ENCODE measurements at places on chromosomes 4 and X.

DNA sequence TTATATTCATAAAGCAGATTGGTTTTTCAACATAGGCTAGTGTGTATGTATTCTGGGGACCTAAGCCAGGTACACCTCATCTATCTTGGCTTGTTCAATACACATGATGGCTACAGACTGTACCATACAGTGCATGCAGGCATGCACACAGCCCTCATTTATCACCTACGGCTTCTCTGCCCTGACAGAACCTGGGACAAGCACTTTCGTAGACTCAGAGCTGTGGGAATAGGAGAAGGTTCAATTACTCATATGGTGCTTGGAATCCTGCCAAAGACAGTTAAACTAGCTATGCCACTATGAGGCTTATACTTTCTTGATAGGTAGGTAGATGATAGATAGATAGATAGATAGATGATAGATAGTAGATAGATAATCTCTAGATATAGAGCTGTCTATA is 457.2 kb downstream of the GALNTL6 start:
- DNase-seq, result no peak

GRCh38 chr4:7904952-7905915 is 34.4 kb downstream of the AFAP1 start:
- no peak for DNase-seq

GRCh38 chr4:14857475-14857874 is 144.8 kb upstream of the CPEB2 start:
- DNase-seq, result no peak

GRCh38 chrX:42708222-42708621 is 69.7 kb downstream of the PPP1R2C start:
- DNase-seq, result no peak

DNA sequence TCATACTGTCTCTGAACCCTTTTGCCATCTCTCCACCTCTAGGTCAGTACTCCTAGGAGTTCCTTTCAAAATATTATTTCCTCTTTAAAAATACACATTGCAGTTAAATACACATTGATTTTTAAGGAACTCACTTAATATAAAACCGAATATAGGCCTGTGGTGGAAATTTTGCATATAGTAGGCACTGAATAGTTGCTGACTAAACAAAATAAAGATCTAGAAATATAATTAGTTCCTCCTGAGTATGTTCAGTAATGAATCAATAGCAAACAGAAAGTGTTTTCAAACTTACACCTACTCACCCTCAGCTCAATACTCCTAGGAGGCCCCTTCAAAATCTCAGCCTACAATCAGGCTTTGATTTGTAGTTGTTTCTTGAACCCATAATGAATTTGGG is 61.5 kb downstream of the IGSF1 start:
- DNase-seq, result no peak

GRCh38 chr4:140054861-140055260 is 99.1 kb downstream of the MAML3 start:
- no peak for DNase-seq

DNA sequence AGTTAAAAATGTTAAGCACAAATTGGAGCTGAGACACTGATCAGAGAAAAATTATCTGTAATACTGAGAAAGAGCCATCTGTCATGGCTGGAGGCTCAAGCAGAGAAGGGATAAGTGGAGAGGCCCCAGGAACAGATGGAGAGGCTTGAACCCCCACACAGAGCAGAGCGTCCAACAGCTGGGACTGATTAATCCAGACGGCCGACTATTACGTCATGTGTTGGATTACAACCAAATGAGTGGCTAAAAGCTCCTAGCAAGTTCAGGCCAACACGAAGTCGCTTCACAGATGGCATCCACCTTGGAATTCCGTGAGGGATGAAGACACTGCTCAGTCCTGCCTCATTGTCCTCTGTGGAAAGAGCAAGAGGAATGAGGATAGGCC is 57.7 kb upstream of the ATXN3L start:
- DNase-seq, result no peak

GRCh38 chr4:8847764-8848163 is 23.9 kb downstream of the HMX1 start:
- no peak for DNase-seq

GRCh38 chr4:113560579-113560978 is 201.0 kb downstream of the CAMK2D start:
- no peak for DNase-seq

DNA sequence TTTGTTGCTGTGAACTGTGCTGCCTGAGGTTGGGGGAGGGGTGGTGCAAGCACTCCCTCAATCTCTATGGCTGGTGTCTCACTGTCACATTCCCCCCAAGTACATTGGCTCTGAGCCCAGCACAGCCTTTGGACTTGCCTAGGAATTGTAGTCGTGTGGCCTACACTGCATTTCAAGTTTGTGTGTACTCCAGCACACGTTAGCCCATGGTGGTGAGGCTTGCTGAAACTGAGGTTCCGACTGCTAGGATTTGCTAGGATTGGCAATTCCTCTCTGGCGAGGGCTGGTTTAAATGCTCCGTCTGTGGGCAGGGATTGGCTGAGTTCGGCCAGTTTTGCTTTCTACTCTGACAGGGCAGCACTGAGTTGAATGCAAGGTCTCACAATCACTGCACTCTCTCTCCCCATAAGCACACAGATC is 121.7 kb upstream of the CXXC4 start:
- no peak for DNase-seq

- DNase-seq, result no peak
Observed at GRCh38 chrX:41779030-41779564, 55.1 kb downstream of the GPR82 start.

DNA sequence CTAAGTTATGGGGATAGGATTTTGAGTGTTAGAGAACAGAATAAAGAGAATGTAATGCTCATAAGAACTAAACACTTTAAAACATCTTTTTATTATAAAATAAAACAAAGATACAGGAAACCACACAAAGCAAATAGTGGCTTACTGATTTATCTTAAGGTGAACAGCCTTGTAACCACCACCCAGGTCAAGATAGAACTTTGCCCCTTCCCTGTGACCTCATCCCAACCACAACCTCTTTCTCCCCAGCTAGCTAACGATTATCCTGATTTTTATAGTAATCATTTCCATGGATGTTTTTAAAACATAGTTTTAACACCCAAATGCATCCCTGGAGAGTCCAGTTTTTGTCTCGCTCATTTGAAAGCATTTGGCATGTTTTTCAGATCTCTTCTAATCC is 17.0 kb downstream of the HELT start:
- no peak for DNase-seq

GRCh38 chr4:1465173-1466033 is 59.2 kb upstream of the NKX1-1 start:
- DNase-seq, result no peak

DNA sequence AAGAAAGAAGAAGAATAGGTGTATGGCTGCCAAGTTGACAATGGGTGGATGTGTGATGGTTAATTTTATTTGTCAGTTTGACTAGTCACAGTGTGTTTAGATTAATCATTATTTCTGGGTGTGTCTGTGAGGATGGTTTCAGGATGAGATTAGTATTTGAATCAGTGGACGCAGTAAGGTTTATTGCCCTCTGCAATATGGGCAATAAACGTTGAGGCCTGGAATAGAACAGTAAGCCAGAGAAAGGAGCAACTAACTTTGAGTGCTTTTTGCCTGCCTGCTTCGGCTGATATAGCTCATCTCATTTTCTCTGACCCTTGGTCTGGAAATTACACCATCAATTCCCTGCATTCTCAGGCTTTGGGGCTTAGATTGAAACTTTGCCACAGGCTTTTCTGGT is 140.8 kb upstream of the SPANXN4 start:
- DNase-seq, result no peak

GRCh38 chrX:13195340-13195739 is 124.5 kb downstream of the ATXN3L start:
- DNase-seq, result no peak

DNA sequence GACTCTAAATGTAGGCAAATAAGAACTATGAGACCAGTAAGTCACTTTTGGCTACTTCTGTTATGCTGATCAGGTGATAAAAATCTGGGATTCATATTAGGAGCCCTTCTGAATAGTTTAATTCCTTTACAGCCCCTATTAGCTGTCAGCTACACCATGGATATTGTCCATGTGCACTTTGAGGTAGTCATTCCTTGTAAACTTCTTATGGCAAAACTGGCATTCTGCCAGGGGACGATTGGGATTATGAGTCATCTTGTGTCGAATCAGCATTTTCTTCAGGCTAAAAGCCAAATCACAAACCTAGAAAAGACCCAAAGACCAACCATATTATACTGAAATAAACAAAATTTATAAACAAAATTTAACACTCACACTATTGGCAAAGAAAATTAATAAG is 227.6 kb downstream of the PRDM5 start:
- DNase-seq, result no peak

DNA sequence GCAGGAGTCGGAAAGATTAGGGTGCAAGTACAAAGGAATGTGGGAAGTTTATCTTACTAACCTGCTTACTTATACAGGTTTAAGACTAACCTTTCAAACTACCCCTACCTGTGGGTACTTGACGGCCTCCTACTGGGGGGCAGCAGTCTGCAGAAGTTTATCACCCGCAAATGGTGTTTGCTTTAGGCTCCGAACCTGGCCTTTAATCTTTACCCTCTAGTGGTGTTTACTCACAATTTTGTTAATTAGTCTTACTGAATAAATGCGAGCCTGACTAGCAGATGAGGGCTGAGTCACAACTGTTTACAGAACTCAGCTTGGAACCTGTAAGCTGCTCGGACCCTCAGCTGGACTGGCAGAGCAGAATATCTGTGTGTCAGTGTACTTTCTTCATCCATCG is 204.2 kb upstream of the GPRIN3 start:
- DNase-seq, result no peak

GRCh38 chr4:127574643-127575042 is 58.1 kb upstream of the INTU start:
- peak; percentile 31 for DNase-seq

DNA sequence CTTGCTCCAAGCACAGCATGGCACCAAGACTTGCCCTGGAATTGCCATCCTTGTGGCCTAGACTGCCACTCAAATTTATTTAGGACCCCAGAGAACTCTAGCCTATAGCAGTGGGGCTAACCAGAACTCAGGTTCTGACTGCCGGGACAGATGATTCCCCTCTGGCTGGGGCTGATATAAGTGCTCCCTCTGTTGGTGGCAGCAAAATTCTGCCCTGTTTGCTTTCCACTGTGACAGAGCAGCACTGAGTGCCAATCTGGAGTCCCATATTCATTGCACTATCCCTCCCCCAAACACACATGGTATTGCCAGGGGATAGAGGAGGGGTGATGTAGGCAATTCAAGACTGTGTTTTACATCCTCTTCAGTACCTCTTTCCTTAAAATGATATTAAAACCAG is 1081.9 kb downstream of the FAT4 start:
- DNase-seq, result no peak

GRCh38 chrX:39445336-39445735 is 644.1 kb downstream of the MID1IP1 start:
- peak; percentile 5 for DNase-seq

DNA sequence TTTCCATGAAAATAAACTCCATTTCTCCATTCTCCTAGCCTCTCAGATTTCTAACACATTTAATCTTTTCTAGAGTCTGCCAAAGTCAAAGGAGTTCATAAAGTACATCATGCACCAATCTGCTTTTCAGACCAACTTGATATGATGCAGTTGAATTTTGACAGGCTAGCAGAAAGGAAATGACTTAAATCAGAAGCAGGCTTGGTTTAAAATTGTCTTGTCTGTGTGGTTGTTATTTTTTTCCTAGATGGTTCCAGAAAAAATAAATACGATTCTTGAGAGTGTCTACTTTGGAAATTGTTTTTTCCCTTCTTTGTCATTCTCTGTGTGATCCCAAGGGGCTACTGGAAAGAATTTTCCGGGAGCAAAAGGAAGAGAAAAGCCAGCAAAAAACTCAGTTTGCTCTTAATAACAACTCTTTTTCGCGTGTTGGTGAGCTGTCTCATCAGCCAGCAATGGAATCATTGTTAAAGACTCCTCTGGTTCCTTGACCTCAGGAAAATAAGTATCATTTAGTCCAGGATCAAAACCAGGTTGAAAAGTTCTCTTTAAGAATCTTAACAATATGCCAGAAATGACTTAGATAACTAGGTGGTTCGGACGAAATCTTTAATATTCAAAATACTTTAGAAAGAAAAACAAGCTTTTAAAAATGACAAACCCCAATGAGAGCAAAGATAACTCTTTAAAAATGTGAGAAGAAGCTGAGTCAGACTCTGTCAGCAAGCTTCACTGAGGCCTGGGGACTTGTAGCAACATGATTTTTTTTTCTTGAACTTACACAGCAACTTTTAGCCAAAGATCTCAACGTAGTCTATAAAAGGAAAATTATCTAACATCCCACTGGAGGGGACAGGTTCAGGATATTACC is 49.7 kb upstream of the GAB1 start:
- no peak for DNase-seq

DNA sequence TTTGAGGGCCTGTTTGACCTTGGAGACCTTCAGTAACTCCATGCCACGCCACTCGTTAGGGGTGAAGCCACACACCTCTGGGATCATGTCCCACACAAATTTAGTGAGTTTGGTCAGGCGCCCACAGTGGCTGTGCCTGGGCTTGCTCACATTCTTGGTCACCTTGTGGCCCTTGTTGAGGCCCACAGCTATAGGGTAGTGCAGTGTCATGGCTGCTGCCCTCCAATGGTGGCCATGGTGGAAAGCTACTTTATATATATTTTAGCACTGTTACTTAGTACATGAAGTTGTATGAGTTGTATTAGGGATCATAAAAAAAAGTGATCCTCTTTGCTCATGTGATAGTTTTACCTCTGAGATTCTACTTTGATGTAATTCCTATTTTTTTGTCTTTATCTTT is 985 bp upstream of the CXCL11 start:
- DNase-seq, result no peak

DNA sequence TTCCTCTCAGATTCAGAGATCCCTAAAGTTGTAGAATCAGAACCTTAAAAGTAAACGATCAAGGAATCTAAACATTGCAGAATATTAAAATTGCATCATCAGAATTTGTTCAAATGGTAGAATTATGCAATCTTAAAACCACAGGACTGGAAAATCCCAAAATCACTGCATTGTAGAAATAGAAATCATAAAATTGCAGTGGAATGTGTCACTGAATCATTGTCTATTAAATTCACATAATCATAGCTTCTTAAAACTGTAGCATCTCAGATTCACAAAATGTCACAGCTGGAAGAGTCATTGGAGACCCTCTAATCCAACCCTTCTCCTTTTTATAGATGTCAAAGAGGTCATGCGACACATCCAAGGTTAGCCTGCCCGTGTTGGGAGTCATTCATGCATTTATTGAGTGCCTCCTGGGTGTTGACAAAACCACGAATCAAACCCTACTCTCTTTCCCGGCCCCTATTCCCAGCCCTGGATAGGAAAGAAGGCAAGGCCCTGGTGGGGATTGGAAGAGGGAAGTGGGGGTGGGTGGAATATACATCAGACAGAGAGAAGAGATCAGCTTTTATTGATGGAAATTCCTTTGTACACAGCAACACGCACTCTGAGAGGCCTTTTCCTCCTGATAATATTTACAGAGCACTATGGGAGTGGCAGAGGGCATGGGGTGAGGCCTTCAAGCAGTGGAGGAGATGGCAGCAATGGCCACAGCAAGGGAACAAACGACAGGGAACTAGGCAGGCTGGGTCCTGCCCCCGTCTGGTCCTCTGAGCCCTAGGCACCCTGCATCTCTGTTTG is 15.4 kb downstream of the IQSEC2 start:
- DNase-seq, result no peak

- no peak for DNase-seq
Observed at GRCh38 chr4:76898385-76898692, 395 bp upstream of the SOWAHB start.

- no peak for DNase-seq
Observed at GRCh38 chrX:858542-859078, 228.0 kb downstream of the SHOX start.

- no peak for DNase-seq
Observed at GRCh38 chr4:139167774-139168444, 9.1 kb downstream of the ELF2 start.

- DNase-seq, result peak; percentile 84
Observed at GRCh38 chr4:76251441-76252270, at the start of gene FAM47E. TSS of gene FAM47E (plus strand) at chr4:76251721. CDS start at chr4:76251747, 26 bp downstream.

All from iPS DF 6.9 (cell line).